ENCODE measurements at places on chromosomes 13 and 19.

GRCh38 chr13:33169273-33169980 is 116.1 kb downstream of the STARD13 start:
- peak; percentile 66 for DNase-seq

DNA sequence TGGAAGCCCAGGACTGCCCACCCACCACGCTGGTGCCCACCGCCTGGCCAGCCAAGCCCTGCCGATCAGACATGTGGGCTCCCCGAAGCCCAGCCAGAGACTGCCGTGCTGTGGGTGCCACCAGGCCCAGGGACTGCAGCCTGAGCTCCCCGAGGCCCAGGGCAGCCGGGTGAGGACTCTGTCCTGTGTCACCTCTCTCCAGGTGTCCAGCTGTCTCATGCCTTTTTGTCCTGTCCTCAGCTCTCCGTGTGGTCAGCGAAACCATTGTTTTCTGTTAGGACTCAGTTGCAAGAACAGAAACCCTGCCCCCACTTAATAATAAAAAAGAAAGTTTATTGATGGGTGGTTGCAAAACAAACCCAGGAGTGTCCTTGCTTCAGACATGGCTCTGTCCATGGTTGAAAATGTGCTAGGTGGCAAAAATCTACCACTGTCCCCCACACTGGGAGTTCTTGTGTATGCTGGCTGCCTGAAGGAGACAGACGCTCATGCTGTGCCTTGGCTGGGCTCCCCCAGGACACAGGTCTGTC is 9.9 kb downstream of the PLEKHF1 start:
- DNase-seq: no peak

GRCh38 chr19:13363245-13363644 is 143.0 kb downstream of the CACNA1A start:
- no peak for DNase-seq

GRCh38 chr13:112748947-112749735 is 59.3 kb downstream of the ATP11A start:
- DNase-seq: no peak

Data from A172 (cell line).